ENCODE measurements at places on chromosomes 3 and 15.

GRCh38 chr3:7489417-7489816, 628.5 kb downstream of the GRM7 start:
- no peaks in the 10 kb centered on the region for H3K27me3 ChIP-seq
- DNase-seq: no peak
- no peaks in the 10 kb centered on the region for H3K36me3 ChIP-seq
- no peaks in the 10 kb centered on the region for H3K4me1 ChIP-seq
- no peak overlapping the region for H3K27ac ChIP-seq
- H3K4me3 ChIP-seq: no peak overlapping the region

- peaks cover 9% of the 10 kb centered on the region for H3K4me1 ChIP-seq
- H3K36me3 ChIP-seq: no peaks in the 10 kb centered on the region
- no peak for DNase-seq
These were observed 30.4 kb downstream of the ZNF662 start for GRCh38 chr3:42936157-42936981.

DNA sequence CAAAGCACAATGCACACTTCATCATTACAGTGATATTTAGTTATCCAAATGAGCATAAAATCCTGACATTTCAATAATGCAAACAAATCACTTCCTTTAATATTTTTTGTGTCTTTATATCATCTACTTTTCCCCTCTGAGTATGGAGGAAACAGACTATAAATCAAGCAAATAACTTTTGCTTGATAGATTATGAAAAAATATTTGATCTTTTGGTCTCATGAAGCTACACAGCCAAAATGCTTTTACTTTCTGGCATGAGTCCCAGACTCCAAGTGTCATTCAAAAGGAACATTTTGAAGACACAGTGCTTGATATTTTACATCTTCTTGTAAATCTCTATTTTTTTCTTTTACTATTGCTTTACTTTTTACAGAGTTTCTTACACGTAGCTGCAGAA, 215.3 kb upstream of the ROBO1 start:
- H3K27ac ChIP-seq: no peak overlapping the region
- no peak overlapping the region for H3K4me3 ChIP-seq
- DNase-seq: no peak
- H3K4me1 ChIP-seq: no peaks in the 10 kb centered on the region

GRCh38 chr15:39406485-39406884, 174.4 kb upstream of the THBS1 start:
- H3K27ac ChIP-seq: no peak overlapping the region
- H3K36me3 ChIP-seq: no peaks in the 10 kb centered on the region
- H3K27me3 ChIP-seq: no peaks in the 10 kb centered on the region
- H3K4me1 ChIP-seq: no peaks in the 10 kb centered on the region

DNA sequence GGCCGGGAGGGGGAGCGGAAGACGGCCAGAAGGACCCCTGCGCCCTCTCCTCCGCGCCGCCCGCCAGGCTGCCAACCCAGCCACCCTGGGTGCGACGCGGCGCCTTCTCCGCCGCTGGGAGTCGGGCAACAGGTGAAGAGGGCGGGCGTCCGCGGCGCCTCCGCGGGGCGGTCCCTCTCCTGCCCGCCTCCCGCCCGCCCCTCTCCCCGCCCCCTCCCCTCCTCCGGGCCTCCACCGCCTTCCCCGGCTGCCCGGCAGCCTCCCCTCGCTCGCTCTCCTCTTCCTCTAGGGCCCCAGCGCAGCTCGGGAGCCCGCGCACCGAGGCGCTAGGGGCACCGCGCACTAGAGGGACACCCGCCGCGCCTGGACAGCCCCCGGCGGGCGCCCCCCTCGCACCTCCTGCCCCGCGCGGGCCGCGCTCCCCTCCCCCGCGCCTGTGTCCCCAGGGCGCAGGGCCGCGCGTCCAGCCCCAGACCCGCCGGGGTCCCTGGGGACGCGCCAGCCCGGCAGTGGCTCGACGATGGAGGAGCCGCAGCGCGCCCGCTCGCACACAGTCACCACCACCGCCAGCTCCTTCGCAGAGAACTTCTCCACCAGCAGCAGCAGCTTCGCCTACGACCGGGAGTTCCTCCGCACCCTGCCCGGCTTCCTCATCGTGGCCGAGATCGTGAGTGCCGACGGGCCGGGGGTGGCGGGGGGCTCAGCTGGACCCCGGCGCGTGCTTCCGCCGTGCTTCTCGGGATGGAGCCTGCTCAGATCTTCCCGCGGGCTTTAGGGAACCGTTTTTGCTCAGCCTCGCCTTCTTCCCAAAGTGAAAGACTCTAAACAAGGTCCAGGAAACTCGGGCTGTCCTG, at the start of gene CMTM8:
Gene CMTM8, plus strand, starts transcription at position 228 of the 854 bp plus-strand sequence. Its CDS starts 293 bp downstream, at position 521.
- H3K36me3 ChIP-seq: no peaks in the 10 kb centered on the region
- peak within 1 kb of the TSS; percentile 81 for H3K4me3 ChIP-seq
- peak; percentile 70 for DNase-seq
- no peaks in the 10 kb centered on the region for H3K27me3 ChIP-seq
- peak within 1 kb of the TSS; percentile 64 for H3K27ac ChIP-seq

DNA sequence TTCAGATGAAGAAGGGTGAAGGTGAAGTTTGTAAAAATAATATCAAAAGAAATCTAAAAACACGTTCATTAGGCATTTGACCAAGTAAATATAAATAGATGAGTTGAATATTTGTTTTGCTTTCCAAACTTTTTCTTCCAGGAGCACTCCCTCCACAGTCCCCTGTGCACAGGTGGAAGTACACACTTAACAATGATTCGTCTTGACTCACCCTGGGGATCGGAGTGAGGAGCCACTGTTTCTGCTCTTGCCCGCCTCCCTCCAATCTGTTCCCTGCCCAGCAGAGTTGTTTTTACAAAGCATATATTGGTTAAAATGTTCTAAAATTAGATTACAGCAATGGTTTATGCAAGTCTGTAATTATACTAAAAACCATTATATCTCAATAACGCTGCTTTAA, 175.1 kb downstream of the PTPRG start:
- no peaks in the 10 kb centered on the region for H3K27me3 ChIP-seq
- H3K36me3 ChIP-seq: no peaks in the 10 kb centered on the region
- DNase-seq: no peak
- no peak overlapping the region for H3K27ac ChIP-seq

- H3K27me3 ChIP-seq: no peaks in the 10 kb centered on the region
- H3K36me3 ChIP-seq: peaks cover 15% of the 10 kb centered on the region
- no peak overlapping the region for H3K4me3 ChIP-seq
- H3K4me1 ChIP-seq: peaks cover 38% of the 10 kb centered on the region
- H3K27ac ChIP-seq: no peak overlapping the region
These were observed 7.1 kb downstream of the FBXL22 start for GRCh38 chr15:63604281-63604680.

DNA sequence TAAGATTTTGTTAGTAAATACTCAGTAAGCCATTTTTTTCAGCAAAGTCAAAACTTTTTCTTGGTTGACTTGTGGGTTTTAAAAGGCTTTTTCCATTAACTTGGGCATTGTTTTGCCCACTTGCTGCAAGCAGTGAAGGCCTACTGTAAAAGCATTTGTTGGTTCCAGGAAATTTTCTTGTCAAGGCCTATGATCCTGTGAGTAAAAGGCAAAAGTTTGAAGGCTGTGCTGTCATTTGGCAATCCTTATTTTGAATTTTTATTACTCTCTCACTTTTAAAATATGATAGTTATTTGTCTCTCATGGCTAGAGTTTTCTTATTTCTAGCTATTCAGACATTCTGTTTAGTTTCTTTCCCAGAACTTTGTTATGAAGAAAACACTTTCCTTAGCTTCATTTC, 13.0 kb downstream of the P2RY12 start:
- no peaks in the 10 kb centered on the region for H3K36me3 ChIP-seq
- H3K4me3 ChIP-seq: no peak overlapping the region
- no peak overlapping the region for H3K27ac ChIP-seq
- H3K4me1 ChIP-seq: no peaks in the 10 kb centered on the region
- H3K27me3 ChIP-seq: no peaks in the 10 kb centered on the region
- DNase-seq: no peak

GRCh38 chr3:57227930-57228751, 612 bp downstream of the APPL1 start:
- H3K27ac ChIP-seq: peak overlapping the region; percentile 71
- peak overlapping the region; percentile 88 for H3K4me3 ChIP-seq
- no peaks in the 10 kb centered on the region for H3K27me3 ChIP-seq
- peak; percentile 49 for DNase-seq
- no peaks in the 10 kb centered on the region for H3K36me3 ChIP-seq

- H3K27me3 ChIP-seq: no peaks in the 10 kb centered on the region
- no peak overlapping the region for H3K4me3 ChIP-seq
- H3K27ac ChIP-seq: no peak overlapping the region
- no peaks in the 10 kb centered on the region for H3K36me3 ChIP-seq
- H3K4me1 ChIP-seq: no peaks in the 10 kb centered on the region
- no peak for DNase-seq
These were observed 100.5 kb downstream of the OSBPL10 start for GRCh38 chr3:31880482-31881078.

DNA sequence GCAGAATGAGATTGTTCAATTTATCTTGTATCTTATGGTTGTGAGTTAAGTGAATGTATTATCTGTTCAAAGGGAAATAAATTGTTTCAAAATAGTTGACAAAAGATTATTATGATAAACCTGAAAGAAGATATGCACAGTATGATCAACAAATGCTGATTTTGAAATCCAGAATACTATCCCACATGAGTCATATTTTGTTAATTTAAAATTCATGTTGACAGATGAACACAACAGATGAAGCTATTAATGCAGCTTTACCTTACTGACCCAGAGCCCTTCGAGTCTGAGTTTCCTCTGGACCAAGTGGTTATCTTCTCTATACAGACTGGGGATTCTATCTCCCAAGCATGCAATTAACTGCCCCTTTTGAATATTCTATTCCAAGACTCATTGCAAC, 482.8 kb downstream of the FGF12 start:
- H3K4me3 ChIP-seq: no peak overlapping the region
- no peak for DNase-seq
- H3K36me3 ChIP-seq: no peaks in the 10 kb centered on the region

DNA sequence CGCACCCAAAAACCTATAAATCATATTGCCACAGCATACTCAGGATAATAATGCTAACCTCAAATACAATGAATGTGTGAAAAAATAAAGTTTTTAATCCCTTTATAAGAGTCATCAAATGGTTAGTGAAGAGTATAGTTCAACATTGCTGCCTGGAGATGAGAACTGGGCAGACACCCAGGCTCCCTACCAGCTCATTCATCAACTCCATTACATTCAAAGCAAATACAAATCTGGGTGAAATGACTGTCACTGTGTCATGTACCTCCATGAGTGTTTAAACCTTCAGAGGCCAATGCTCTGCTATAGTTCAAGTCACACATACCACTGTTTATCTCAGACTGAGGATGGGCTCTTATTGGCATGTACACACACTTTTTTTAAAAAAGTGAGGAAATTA, 167.2 kb upstream of the KCNMB2 start:
- H3K27me3 ChIP-seq: no peaks in the 10 kb centered on the region
- no peak overlapping the region for H3K4me3 ChIP-seq
- no peak for DNase-seq
- H3K36me3 ChIP-seq: no peaks in the 10 kb centered on the region

DNA sequence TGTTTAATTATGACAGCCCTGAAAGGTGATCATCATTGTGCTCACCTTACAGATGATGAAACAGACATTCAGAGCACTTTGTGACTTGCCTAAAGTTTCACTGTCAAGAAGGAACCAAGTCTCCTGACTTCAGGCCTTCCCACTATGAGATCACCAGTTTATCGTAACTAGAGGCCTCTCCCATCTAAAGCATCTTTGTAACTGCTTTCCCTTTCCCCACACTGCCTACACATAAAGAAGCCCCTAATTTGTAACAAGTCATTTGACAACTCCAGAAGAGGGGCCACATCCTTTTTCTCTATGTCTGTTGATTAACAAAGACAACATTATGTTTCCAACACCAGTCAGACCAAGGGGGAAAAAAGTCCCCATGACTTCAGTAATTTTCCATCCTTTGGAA, 1.1 kb downstream of the KLHL6 start:
- peak overlapping the region; percentile 75 for H3K27ac ChIP-seq
- peaks cover 17% of the 10 kb centered on the region for H3K4me1 ChIP-seq
- H3K36me3 ChIP-seq: no peaks in the 10 kb centered on the region
- DNase-seq: no peak
- no peaks in the 10 kb centered on the region for H3K27me3 ChIP-seq

DNA sequence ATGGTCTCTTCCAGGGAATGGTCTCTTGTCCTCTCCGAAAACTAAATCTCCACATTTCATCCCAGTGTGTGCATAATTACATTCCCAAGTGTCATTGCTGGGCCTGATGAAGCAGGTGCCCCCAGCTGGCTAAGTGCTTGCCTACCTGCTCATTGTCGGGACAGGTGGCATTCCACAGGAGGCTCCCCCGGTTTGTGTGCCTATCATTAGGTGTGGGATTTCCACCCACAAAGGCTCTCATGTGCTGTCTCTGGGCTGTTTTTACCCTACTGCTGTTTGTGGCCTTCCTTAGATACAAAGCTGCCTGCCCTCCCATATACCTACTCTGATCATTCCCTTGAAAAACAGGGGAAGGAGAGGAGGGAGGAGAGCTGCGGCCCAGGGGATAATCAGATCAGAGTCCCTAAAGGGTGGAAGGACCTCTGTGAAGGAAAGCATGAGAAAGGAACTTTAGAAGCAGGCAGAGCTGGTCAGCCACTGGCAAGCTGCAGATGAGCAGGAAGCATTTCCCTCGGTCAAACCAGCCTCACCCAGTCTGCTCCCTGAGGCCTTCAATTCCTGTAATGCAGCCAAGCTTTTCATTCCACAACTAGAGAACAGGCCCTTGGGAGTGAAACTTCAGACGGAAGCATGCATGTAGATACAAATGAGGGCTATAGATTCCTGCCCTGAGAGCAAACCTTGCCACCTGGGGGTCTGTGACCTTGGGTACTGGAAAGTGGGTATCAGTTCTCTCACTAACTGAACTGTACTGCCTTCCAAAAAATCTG, 60.7 kb upstream of the HEG1 start:
- H3K27me3 ChIP-seq: no peaks in the 10 kb centered on the region
- no peaks in the 10 kb centered on the region for H3K36me3 ChIP-seq
- no peak for DNase-seq
- no peak overlapping the region for H3K27ac ChIP-seq
- no peak overlapping the region for H3K4me3 ChIP-seq

- H3K4me3 ChIP-seq: no peak overlapping the region
- no peak for DNase-seq
- H3K27me3 ChIP-seq: no peaks in the 10 kb centered on the region
These were observed 51.8 kb downstream of the FMN1 start for GRCh38 chr15:33142708-33143107.

DNA sequence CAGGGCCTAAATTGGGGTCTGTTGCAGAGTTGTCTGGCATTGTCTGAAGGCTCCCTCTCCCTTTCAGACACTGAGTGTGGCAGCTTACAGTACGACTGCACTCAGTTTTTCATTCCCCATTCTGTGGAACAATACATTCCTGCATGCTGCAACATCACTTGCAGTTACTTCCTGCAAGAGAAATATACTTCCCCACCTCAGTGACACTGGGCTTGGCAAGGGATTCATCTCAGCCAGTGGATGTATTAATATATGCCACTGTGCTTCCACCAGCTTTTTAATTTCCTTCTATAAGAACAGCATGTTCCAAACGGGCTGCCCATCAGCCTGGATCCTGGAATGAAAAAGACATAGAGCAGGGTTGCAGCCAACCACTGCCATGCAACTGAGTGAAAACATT, 23.1 kb downstream of the B3GALNT1 start:
- no peaks in the 10 kb centered on the region for H3K36me3 ChIP-seq

- no peaks in the 10 kb centered on the region for H3K27me3 ChIP-seq
- peaks cover 11% of the 10 kb centered on the region for H3K36me3 ChIP-seq
- no peak overlapping the region for H3K27ac ChIP-seq
These were observed 47.6 kb downstream of the ANKRD28 start for GRCh38 chr3:15750143-15750542.

GRCh38 chr3:70383360-70383831, 71.0 kb upstream of the MDFIC2 start:
- no peak overlapping the region for H3K27ac ChIP-seq
- no peaks in the 10 kb centered on the region for H3K36me3 ChIP-seq
- no peak for DNase-seq
- H3K27me3 ChIP-seq: no peaks in the 10 kb centered on the region
- no peak overlapping the region for H3K4me3 ChIP-seq
- no peaks in the 10 kb centered on the region for H3K4me1 ChIP-seq
